ENCODE measurements at places on chromosomes 5 and 9.
A peak's percentile ranks its signal among the peaks of the same experiment; 100 is the strongest.

GRCh38 chr5:131109540-131110255 lies 55.4 kb downstream of the HINT1 start:
- DNase-seq: peak; percentile 55

- peak; percentile 12 for DNase-seq
Observed at GRCh38 chr9:20040991-20041696, 252.3 kb upstream of the SLC24A2 start.

DNA sequence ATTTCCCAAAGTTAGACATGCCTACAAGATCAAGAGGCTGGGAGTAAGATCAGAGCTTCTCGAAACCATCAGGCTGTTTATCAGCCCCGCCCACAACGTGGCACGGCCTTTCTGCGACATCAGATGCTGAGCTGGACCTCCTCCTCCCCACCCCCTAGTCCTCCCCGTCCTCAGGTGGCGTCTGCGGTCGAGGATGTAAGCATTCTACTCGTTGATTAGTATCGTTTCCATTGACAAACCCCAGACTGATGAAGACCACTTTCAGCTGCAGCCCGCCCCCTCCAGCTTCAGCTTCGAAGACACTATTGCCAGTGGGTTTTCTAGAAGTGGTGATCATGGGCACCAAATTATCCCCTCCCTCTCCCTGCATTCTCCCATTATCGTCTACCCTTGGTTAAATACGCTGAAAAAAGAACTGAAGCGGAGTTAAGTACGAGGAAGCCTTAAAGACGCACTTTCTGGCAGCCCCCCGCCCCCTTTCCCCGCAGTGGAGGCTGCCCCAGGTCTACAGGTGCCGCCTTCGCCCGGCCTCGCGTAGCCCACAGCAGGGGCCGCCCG lies 1.1 kb downstream of the PPIC start:
- peak; percentile 48 for DNase-seq

DNA sequence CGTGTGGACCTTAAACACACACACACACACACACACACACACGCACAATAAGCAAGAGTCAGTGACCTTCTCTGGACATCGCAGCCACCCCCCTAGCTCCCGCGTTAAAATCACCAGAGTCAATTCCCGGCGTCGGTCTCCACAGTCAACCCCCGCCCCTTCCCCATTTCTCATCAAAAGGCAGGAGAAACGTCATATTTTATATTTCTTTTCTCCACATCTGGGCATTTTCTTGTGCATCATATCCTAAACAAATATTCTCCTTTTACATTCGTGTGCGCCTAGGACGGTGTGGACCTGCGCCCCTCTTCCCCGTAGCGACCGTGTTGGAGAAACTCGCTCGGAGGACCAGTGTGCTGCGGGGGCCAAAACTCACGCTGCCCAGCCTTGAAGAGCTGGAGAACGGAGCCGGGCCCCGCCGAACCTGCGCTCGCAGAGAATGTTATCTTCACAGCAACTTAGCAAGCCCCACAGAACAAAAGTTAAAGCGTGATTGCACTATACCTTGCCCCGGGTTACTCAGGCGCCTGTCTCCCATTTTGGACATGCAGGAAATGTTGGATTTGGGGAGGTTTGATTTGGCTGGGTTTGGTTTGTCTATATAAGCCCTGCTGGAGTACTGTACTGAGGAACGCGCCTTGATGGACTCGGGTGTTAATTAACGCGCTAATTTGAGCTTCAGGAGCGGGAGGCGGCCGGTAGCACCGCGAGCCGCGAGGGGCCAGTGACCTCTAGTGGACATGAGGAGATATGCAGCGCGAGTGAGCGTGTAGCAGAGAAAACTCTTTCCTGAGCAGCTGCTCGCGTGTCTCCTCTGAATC lies 192.4 kb downstream of the MEF2C start:
- DNase-seq: peak; percentile 66

DNA sequence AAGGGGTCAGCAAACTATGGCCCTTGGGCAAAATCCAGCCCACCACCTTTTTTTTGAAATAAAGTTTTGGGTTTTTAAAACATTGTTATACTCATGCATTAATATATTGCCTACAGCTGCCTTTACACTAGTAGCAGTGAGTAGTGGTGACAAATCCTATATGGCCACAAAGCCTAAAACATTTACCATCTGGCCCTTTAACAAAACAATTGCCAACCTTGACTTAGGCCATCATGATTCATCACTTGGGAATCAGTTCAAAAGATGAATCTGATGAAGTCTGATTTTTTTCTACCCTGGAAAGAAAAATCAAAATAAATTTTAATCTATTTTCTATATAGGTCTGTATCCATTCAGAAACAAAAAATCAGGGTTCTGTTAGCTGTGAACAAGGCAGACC lies 484.9 kb downstream of the BNC2 start:
- peak; percentile 78 for DNase-seq

DNA sequence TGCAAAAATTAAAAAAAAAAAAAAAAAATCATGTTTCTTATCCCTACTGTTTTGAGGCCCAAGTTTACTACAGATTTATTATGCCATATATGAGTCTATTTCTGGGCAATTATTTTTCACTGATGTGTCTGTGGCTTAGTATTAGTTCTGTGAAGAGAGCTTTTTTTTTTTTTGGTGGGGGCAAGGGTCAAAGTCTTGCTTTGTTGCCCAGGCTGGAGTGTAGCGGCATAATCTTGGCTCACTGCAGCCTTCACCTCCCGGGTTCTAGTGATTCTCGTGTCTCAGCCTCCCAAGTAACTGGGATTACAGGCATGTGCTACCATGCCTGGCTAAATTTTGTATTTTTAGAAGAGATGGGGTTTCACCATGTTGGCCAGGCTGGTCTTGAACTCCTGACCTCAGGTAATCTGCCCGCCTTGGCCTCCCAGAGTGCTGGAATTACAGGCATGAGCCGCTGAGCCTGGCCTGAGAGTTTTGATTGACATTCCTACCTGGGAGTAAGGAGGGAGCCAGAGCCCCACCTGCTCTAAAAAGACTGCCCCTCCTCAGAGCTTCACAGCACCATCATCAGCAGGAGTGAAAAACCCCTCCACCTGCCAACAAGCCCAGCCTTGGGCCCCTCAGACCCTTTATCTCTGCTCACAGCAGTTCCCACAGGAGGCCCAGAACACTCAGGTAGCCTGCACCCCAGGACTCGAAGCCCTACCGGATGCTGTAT lies 36.1 kb upstream of the JADE2 start:
- DNase-seq: no peak

GRCh38 chr5:95780597-95780996 lies 41.9 kb downstream of the GLRX start:
- peak; percentile 17 for DNase-seq

GRCh38 chr9:114037961-114038723 lies 40.0 kb downstream of the AMBP start:
- DNase-seq: no peak

DNA sequence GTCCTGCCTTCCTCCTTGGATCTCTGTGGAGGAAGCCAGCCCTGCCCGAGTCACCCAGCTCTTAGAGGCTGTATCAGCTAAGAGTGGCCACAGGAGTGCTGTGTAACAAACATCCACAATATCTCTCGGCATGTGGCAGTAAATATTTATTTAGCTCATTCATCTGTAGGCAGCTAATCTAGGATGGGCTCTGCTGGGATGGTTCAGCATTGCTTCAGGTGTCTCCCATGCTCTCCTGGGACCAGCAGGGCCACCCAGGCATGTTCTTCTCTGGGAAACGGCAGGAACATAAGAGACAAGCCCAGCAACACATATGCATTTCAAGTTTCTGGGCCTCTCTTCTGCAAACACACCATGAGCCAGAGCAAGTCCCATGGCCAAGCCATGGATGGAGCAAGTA lies 56.1 kb downstream of the HRH2 start:
- no peak for DNase-seq

- DNase-seq: no peak
Observed at GRCh38 chr9:35816708-35817107, 1.9 kb upstream of the HINT2 start.

DNA sequence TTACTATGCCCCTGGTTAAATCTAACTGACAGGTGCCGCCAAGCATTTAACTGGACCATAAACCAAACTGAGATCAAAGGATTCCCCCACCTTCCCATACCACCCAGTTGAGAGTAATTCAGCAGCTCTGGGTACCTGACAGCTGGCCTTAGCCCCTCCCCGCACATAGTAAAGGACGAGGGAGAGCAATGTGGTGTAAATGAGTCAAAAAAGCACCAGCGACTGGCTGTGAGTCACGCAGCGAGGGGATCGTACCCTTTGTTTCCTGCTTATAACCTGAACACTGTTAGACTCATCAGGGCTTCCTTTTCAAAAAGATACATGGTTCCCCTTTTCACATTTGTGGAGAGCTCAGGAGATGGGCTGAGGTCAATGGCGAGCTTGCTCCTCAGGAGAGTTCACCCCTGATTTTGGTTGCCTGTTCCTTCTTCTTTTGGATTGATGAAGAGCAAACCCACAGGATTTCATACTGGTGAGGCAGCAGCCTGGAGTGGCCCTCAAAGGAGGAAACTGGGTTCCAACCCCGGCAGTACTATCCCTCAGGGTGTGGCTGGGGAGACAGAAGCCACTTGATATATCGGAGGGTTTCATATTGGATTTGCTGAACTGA lies 71.5 kb downstream of the ANKRD33B start:
- peak; percentile 81 for DNase-seq

All from fibroblast of lung (primary cell).